Stimulated activated CD4-positive, alpha-beta T cell treated with anti-CD3 and anti-CD28 coated beads, Interleukin-12 subunit alpha, Interleukin-12 subunit beta, amount 100 ng/mL, for 24 hours (primary cell): ENCODE measurements at places on chromosomes 3 and 15.

- DNase-seq: no peak
Observed at GRCh38 chr3:183259621-183260020, 6.6 kb downstream of the B3GNT5 start.

DNA sequence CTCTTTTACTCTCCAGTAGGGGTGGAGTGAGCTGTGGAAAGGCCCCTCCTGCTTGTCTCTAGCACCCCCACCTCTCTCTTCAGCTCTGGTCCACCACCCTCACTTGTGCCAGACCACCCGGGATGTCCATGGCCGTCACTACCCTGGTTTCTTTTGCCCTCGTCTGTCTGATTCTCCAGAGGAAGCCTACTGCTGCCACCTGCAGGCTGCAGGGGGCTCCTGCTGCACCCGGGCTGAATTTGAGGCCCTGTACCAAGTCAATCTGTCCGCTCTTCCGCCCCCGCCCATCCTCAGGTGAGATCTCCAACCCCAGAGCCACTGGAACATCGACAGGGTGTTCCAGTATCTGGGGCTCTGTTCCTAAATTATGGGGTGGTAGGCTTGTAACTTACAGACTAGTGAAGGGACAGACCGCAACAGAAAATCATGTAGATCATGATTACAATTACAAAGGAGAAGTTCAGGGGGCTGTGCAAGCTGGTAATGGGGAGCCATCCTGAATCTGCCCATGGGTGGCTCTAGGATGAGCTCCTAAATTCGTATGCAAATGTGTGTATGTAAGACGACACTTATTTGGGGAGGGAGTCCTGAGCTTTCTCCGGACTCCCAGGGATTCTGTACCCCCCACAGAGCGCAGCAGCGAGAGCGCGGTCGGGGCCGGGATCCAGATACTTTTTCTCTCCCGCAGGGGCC lies 683 bp upstream of the UNC45A start:
- DNase-seq: peak; percentile 57

DNA sequence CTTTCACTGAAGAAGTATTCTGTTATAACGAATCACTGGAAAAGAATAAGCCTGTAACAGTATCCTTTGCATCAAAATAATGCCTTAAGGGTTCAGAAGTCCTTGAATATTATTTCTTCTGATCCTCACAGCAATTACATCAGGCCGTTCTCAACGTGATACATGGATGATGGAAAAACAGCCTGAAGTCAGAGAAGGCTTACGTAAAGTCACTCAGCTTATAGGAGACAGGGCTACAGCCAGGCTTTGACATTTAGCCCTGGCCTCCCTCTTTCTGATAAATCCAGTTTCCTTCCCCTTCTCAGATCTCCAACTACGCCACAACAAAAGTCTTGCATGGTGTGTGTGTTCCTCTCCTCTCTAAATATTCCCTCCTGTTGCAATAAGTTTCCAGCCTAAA lies 131.9 kb downstream of the ANO10 start:
- no peak for DNase-seq

DNA sequence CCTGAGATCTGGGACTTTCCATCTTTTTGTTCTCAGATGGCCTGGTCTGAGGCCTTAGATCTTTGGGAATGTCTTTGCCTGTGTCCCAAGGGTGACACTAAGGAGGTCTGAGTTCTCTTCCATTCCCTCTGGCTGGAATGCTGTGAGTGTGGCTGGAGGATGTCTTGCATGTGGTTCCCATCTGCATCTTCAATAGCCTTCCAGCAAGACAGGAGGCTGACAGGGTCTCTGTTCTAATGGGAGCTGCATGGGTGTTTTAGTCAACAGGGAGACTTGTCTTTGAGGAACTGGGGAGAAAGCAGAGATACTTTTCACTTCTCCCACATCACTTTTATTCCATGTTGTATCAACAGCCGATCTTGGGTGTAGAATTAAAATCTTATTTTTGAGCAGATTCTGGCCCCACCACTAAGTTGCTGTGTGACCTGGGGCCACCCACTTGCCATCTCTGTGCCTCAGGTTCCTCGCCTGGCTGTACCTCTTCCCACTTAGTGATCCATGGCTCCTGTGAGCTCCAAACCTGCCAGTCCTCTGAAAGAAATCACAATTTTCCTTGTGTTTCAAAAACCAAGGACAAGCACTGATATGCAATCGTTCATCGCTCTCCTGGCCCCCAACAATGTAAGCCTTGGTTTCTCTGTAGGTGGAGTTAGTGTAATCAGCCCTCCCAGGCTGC lies 75.2 kb downstream of the LSM3 start:
- no peak for DNase-seq
